ENCODE measurements at places on chromosomes 1 and 21.
A peak's percentile ranks its signal among the peaks of the same experiment; 100 is the strongest.

DNA sequence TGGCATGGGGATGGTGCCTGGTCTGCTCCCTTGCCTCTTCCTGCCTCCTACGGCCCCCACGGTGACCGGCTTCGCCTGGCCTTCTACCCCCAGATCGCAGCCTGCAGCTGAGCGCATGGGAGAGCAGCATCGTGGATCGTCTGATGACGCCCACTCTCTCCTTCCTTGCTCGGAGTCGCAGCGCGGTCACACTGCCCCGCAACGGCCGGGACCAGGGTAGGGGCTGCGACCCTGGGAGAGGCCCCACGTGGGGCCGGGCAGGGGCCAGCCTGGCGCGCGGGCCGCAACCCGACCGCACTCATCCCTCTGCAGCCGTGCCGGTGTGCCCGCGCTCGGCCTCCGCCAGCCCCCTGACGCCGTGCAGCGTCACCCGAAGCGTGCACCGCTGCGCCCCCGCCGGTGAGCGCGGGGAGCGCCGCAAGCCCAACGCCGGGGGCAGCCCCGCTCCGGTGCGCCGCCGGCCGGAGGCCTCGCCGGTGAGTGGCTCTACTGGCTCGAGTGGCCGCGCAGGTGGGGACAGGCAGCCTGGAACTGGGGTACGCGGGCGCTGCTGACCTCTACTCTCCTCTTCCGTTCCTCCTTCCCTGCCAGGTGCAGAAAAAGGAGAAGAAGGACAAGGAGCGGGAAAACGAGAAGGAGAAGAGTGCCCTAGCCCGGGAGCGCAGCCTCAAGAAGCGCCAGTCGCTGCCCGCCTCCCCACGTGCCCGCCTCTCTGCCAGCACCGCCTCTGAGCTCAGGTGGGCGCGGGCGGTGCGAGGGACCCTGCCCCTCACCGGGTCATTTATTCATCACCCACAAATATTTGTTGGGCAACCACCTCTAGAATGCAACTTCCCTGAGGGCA lies 20.4 kb downstream of the MAP7D1 start:
- DNase-seq = no peak

- DNase-seq = no peak
These were observed 89.3 kb downstream of the CDC14A start for GRCh38 chr1:100441651-100442050.

DNA sequence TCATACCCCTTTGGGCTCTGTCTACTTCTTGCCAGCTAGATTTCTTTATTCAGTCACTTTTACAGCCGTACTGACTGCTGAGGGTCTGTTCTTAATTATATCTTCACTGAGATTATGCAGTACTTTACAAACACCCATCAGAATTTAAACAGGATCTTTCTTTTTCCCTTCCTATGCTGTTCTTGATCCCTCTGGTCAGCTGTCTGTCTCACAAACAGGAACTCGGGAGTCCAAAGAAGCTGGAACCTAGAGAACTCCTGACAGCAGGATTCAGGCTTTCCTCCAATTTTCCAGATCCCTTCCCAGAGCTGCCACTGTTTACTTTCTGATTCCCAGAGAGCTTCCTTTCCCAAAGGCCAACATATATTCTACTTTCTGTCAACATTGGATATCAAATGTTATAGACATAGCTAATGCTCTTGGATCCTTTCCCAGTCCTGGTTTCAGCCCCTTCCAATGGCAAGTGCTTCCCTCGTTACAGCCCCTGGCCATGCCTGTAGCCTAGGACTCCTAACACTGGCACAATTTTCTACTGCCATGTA lies 59.5 kb downstream of the ATP2B4 start:
- no peak for DNase-seq

GRCh38 chr21:17002594-17003257 lies 510.1 kb upstream of the CXADR start:
- no peak for DNase-seq

GRCh38 chr1:62870148-62870547 lies 86.2 kb downstream of the ATG4C start:
- DNase-seq = no peak

DNA sequence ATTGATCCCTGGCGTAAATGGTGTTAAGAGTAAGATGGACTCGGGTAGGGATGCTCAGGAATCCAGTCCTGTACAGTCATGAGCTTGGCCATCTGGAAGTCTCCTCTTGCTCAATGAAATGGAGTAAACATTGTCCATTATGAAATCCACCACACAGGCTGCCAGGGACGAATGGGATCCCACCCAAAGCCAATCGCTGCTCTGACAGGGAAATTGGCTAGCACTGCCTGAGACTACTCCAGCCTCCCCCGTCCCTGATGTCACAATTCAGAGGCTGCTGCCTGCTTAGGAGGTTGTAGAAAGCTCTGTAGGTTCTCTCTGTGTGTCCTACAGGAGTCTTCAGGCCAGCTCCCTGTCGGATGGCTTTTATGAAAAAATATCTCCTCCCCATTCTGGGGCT lies at the start of gene HSD11B1:
Gene HSD11B1, plus strand, starts transcription at position 263 of the 400 bp plus-strand sequence. Its CDS starts 97 bp downstream, at position 360.
- DNase-seq = peak; percentile 92

DNA sequence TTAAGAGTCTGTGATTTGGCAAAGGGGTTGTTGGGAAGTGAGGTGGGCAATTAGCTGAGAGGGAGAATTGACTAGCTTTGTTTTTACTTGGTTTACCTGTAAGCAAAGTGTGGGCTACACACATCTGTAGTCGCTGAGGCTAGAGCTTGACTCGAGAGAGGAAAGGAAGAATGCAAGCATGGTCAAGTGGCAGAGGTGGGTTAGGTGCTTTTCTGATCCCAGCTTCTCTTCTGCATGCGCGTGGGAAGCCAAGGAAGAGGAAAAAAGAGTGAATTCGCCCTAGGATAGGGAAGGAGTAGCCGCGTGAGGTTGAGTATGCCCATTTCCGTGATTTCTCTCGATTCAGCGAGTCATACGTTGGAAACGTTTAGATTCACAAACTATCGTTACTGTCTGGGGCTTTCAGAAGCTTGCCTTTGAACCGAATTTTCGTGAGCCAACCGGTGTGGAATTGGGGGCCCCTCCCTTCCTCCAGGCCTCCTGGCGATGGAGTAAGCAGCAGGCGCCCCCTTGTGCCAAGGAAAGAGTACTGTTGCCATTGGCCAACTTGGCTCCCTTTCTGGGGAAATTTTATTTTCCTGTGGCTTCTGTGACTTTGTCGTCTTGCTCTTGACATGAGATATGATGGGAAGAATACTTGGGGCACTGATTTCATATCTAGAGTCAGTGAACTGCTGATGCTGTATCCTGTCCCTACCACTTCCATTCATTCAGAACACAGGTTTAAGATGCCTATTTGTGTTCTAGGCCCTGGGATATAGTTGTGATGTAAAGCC lies 1.3 kb downstream of the PIGV start:
- peak; percentile 88 for DNase-seq

DNA sequence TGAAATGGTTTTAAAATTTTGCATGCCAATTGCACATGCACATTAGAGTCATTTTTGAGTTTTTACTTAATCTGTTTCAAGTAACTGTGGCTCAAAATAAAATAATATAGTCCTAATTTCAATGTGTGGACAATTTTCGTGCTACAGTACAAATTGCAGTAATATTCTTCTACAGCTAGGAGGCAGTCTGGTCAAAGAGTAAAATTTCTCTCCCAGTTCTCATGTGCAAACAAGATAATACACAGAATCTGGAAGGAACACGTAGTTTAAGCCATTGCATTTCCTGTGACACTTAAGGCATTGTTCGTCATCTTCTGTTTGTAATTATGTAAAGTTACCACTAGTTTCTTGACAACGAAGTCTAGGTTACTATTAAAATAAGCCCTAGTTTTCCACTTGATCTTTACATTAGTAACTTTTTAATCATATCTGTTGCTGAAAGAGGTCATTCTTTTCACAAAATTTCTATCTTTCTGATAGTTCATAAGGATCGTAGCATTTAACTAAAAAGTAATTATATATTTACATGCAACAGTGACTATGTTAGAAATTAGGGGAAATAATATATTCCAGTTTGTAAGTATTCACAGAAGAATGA lies 28.9 kb downstream of the ODR4 start:
- DNase-seq = peak; percentile 63

GRCh38 chr21:14452727-14453241 lies 69.8 kb upstream of the HSPA13 start:
- DNase-seq = no peak

GRCh38 chr1:111475701-111476100 lies 1.9 kb downstream of the C1orf162 start:
- DNase-seq = no peak

DNA sequence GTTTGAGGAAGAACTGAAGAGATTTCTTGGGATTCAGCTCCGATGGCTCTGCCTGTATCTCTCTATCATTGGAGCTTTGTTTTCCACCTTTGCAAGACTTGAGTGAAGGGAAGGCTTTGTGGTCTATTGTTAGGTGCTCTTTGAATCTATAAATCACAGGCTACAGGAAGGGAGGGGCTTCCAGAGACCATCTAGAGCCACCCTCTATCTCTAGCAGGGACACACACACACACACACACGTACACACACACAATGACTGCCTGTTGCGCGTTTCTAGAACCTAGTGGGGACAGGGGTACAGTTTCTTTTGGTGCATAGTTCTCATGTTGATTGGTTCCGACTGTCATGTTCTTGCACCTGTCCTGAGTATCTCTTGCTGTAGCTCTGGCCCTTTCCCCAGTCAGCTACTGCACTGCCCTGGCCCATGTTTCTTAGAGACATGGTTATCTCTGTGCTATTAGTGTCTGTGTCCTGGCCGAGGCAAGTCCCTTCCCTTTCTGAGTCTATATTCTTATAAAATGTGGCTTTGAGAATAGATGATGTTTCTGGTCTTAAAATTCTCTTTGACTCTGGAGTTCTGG lies 60.7 kb downstream of the MAN1C1 start:
- DNase-seq = no peak

GRCh38 chr21:41065539-41065938 lies 102.4 kb upstream of the BACE2 start:
- DNase-seq = no peak

GRCh38 chr21:35325953-35326352 lies 276.9 kb upstream of the RUNX1 start:
- no peak for DNase-seq

GRCh38 chr1:3134381-3135072 lies 65.5 kb downstream of the PRDM16 start:
- no peak for DNase-seq

GRCh38 chr21:15050568-15051377 lies 14.0 kb downstream of the NRIP1 start:
- no peak for DNase-seq

GRCh38 chr1:197065559-197065958 lies 1.5 kb downstream of the F13B start:
- DNase-seq = peak; percentile 12

DNA sequence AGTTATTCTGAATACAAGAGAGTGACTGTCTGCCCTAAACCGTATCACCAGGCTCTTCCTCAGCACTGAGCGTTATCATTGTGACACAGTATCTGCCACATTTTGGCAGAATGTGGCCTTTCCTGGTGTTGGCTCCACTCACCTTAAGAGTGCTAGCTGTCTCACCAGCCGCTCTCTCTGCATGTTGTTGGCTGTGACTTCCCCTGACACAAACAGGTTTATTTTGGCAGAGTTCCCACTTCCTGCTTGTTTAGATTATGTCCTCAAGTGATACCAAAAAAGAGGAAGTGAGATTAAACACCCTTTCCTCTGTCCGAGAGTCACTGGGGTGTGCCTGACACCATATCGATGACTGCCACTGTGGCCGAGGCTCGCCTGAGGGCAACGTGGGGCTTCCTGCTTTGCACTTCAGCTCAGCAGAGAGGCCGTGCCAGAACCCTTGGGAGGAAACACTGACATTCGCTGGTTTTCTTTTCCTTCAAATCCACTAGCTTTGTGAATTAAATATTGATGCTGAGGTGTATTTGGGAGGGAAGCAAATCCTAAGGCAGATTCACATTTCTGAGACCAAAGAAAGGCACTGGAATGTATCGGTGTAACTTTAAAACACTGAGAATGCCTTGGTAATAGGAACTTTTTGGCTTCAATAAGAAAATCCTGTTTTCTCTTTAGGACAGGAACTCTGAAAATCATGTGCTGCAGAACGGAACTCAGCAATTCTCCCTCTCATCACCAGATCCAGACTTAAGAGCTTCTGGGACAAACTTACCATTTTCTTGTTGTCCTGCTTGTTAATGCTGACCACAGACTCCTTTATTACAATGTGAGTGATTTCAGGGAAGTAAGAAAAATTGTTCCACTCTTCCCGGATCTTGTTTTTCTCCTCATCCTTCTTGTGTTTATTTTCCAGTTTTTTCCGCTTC lies 102.1 kb downstream of the JAK1 start:
- DNase-seq = no peak

GRCh38 chr1:186503190-186503589 lies 42.3 kb upstream of the PDC start:
- DNase-seq = no peak

GRCh38 chr21:26224366-26224765 lies 53.8 kb upstream of the APP start:
- DNase-seq = no peak

DNA sequence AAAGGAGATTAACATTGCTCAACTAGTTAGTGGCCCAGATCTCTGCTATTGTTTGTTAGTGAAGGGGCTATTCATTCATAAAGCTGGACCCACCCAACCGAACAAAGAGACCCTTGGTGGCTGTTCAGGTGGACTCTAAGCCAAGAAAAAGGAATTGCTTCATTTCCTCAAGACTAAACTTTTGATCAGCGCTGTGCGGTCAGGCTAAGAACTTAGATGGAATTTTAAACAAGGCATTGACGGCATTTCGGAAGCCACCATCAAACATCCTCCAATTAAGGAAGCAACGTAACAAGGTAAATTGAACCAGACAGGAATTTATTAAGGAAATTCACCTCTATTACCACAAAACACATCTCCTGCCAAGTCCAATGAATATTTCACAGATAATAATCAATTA lies 19.9 kb upstream of the SHCBP1L start:
- no peak for DNase-seq

DNA sequence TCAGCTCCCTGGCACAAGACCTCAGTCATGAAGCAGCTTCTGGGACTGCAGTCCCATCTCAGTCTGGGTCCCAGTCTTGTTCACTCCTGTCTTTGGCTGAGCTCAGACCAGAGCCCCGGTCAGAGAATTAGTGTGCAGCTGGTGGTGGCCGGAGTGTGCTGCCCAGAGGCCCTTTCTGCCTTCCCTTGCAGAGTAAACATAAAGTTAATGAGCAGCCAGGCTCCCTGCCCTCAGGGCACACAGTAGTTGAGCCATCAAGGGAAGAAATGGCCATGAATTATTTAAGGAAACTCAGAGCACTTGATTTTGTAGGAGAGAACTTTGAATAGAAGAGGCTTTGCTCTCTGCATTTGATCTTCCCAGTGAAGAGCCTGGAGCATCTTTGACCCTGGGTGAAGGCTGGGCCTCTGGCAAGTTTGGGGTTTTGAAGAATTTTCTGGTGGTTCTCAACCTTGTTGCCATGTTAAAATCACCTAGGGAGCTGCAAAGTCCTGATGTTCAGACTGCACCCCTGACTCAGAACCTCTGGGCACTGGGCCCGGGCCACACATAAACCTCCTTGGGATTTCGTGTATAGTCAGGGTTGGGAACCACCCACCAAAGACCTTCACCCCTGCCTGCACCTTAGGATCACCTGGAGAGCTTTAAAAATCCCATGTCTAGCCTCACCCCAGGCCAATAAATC lies 26.4 kb upstream of the SELENON start:
- DNase-seq = peak; percentile 34

DNA sequence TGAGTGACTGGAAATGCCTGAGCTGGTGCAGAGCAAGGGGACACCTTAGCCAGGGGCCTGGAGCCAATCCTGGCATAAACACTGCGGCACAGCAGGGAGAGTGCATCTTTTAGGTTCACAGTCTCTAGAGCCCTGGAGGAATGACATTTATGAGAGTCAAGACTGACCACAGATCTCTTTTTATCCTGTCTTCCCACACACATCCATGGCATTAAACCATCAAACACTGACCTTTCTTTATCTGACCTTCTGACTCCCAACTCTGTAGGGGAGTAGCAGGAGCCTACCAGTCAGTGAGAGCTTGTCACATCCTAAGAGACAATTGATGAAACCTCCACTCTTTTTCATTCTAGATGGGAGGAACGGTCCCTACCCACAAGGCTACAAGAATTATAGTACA lies 7.9 kb downstream of the CD34 start:
- no peak for DNase-seq
